Thoracic aorta endothelial cell (primary cell): ENCODE measurements at places on chromosomes 1 and 21. TPM values are rescaled to one million over a fixed set of nuclear protein-coding genes. Genes with fewer than 3 reads are reported as not detected.

ADGRL2 gene
- 19.4 and 74.6 TPM in 2 replicates for total RNA-seq

TTLL10 gene
- not detected in 2 replicates for total RNA-seq

TEX38 gene
- not detected in 2 replicates for total RNA-seq

MAGOH gene
- 45.5 and 50.3 TPM in 2 replicates for total RNA-seq

RBM11 gene
- not detected in 2 replicates for total RNA-seq

OR6K3 gene
- not detected in 2 replicates for total RNA-seq

TGFBR3 gene
- total RNA-seq = 15.4 and 16.9 TPM in 2 replicates

CLDN8 gene
- total RNA-seq = not detected in 2 replicates

CYP2J2 gene
- total RNA-seq = 0.22 and 0.27 TPM in 2 replicates

SLAMF7 gene
- not detected in 2 replicates for total RNA-seq

PTPRC gene
- not detected in 2 replicates for total RNA-seq

HSPA6 gene
- total RNA-seq = 0.22 and 0.27 TPM in 2 replicates

FCN3 gene
- 0.14 TPM in 1 of 2 replicates, not detected in the other for total RNA-seq

THEM5 gene
- not detected in 2 replicates for total RNA-seq

OPRD1 gene
- total RNA-seq = not detected in 2 replicates

PLEKHG5 gene
- total RNA-seq = 39.0 and 43.3 TPM in 2 replicates

RNU1-2 gene
- total RNA-seq = under 0.01 TPM in 2 replicates

TFAP2E gene
- total RNA-seq = under 0.01 TPM in 1 of 2 replicates, not detected in the other

KCNT2 gene
- total RNA-seq = 0.57 and 0.66 TPM in 2 replicates

AKR7A3 gene
- 0.40 and 0.43 TPM in 2 replicates for total RNA-seq

ATP6V1G3 gene
- total RNA-seq = not detected in 2 replicates

WDR3 gene
- 27.3 and 27.5 TPM in 2 replicates for total RNA-seq

CA14 gene
- not detected in 2 replicates for total RNA-seq

VWA1 gene
- total RNA-seq = 1.3 and 2.9 TPM in 2 replicates

MASP2 gene
- total RNA-seq = 0.07 TPM in 1 of 2 replicates, not detected in the other

PLA2G4A gene
- total RNA-seq = 17.8 and 52.8 TPM in 2 replicates

ZNF683 gene
- not detected in 2 replicates for total RNA-seq

TACSTD2 gene
- total RNA-seq = 0.22 and 0.53 TPM in 2 replicates

MANEAL gene
- total RNA-seq = 0.43 and 0.93 TPM in 2 replicates

PTGER3 gene
- total RNA-seq = 0.07 and 0.13 TPM in 2 replicates

CLCA1 gene
- not detected in 2 replicates for total RNA-seq

PHACTR4 gene
- total RNA-seq = 51.6 and 70.6 TPM in 2 replicates

ETV3L gene
- not detected in 2 replicates for total RNA-seq

TNFAIP8L2 gene
- total RNA-seq = not detected in 2 replicates

CCDC17 gene
- 1.7 TPM in 2 replicates for total RNA-seq

SMPDL3B gene
- 0.27 and 0.29 TPM in 2 replicates for total RNA-seq

SPATA1 gene
- total RNA-seq = 0.36 and 1.1 TPM in 2 replicates

AURKAIP1 gene
- 94.9 and 99.4 TPM in 2 replicates for total RNA-seq

DRAXIN gene
- total RNA-seq = 0.50 and 0.93 TPM in 2 replicates

VPS72 gene
- total RNA-seq = 40.4 and 46.2 TPM in 2 replicates

ESPN gene
- 0.65 and 1.1 TPM in 2 replicates for total RNA-seq

S100A7 gene
- not detected in 2 replicates for total RNA-seq

LRRC39 gene
- 0.43 and 0.53 TPM in 2 replicates for total RNA-seq

CD53 gene
- not detected in 2 replicates for total RNA-seq

FCRL6 gene
- not detected in 2 replicates for total RNA-seq

RASSF5 gene
- 0.40 and 1.5 TPM in 2 replicates for total RNA-seq

KRTAP21-2 gene
- total RNA-seq = not detected in 2 replicates

UTS2 gene
- total RNA-seq = not detected in 2 replicates

SSU72 gene
- total RNA-seq = 84.0 and 84.4 TPM in 2 replicates

SYNC gene
- total RNA-seq = 7.8 and 10.9 TPM in 2 replicates

CASQ2 gene
- not detected in 2 replicates for total RNA-seq
